ENCODE measurements at places on chromosomes 6 and 20.

DNA sequence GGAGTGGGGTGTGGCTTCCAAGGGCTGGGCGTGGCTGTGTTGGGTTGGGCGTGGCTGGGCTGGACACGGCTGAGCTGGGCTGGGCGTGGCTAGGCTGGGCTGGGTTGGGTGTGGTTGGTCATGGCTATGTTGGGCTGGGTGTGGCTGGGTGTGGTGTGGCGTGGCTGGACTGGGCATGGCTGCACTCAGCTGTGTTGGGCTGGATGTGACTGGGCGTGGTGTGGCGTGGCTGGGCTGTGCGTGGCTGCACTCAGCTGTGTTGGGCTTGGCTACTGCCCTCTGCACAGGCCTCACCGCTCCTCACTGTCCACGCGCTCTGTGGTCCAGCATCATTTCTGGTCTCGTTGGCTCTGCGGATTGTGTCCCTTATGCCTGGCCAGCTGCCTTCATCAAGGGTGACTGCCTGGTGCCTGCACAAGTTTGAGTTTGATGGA lies 43.5 kb upstream of the SLCO4A1 start:
- DNase-seq: no peak

DNA sequence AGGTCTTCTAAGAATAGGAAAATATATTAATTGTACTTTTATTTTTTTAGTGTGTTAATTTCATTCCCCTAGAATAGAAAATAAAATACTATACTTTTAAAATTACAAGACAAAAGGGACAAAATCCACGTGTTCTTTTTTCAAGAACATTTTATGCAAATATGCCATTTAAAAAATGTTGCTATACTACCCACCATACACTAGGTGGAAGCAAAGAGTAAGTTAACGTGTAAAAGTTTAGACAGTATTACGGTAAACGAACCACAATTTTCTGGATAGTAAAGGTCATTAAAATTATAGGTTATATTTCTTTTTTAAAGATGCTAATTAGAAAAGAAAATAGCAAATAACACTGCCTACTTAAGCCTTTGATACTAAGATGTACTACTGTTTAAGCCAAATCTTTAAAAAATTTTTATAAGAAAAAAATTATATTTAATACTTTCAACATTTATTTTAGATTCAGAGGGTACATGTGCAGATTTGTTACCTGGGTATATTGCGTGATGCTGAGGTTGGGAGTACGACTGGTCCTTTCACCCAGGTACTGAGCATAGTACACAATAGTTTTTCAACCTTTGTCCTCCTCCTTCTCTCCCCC lies 287.6 kb downstream of the PHF3 start:
- DNase-seq: no peak

DNA sequence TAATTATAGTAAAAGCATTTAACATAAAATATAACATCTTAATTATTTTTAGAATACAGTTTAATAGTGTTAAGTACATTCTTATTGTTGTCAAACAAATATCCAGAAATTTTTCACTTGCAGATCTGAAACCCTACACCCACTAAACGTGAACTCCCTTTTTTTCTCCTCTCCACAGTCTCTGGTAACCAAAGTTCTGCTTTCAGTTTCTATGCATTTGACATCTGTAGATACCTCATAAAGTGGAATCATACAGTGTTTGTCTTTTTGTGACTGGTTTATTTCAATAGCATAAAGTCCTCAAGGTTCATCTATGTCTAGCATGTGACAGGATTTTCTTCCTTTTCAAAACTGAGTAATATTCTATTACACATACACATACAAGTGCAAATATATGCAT lies 286.3 kb downstream of the BTBD3 start:
- no peak for DNase-seq

GRCh38 chr6:1670711-1671462 lies 61.2 kb downstream of the FOXC1 start:
- DNase-seq: peak; percentile 3

DNA sequence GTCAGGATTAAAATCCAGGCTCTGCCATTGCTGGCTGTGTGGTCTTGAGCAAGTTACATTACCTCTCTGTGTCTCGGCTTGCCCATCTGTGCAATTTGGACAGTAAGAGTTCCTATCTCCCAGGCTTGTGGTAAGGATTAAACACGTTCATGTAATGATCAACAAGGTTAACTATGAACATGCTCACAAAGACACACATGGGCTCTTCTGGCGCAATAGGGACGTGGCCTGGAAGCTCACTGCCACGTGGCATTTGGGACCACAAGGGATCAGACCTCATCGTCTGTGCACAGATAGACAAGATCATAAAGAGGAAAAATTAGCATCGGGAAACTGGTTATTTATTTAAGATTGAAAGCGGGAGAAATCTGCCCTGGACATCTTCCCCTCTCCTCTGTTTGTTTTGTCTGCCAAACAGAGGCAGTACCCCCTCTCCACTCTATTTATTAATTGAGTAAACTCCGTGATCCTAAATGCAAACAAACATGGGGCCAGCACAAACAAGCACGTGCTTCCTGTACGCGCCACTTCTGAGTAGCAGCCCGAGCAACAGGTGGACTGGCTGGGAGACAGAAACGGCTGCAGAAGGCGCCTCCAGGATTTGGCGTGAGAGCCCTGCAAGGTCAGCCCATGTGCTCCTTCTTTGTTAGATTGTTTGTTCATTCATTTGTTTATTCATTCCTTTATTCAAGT lies 95.0 kb downstream of the CDH26 start:
- no peak for DNase-seq

- no peak for DNase-seq
These were observed 85.2 kb upstream of the ANKEF1 start for GRCh38 chr20:9949563-9949962.

DNA sequence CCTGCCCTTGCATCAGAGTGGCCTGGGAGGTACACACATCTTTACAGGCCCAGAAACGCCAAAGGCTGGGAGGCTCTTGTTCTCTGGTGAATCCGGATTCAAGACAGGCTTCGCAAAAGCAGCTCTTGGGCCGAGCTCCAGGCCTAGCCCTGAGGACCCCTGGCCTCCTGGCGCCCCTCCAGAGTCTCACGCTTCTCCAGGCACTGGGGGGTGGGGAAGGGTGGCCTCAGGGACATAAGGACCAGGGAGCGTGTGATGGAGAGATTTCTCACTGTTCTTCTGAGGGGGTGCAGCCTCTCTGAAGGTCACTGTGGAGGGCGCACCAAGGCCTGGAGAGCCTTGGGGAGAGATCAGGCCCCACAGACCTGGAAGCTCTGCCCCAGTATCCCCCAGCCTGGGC lies 349.2 kb downstream of the ZFAND3 start:
- no peak for DNase-seq

DNA sequence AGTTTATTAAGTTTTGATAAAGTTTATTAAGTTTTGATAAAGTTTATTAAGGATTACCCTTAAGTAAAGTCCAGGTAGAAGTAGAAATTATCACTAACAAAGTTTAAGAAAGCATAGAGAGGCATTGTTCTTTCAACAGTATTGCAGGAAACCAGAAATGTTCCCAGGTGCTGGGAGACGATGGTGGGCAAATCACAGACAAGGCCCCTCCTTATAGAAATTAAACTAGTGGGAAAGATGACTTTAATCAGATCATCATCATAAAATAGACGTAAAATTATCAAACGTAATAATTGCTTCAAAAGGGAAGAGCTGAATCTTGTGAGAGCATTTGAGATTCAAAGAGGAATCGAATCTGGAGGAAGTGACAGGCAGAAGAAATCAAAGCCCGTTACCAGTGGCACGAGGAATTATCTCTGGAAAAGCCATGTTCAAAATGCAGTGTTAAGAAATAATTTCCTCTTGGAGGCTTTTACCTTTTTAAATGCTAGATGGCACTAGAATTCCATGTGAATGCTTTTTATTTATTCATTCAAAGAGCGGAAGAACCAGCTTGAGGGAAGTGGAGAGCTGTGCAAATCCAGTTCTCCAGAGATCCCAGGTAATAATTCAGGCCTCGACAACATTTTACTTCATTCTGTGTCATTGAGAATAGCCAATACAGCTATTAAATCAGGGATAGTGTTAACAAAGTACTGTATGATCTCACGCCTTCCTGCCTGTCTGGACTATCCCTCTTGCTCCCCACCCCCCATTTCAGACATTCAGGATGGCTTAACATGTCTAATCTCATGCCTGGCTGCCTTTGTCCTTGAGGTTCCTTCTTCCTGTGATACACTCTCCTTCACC lies 1.0 kb upstream of the APMAP start:
- no peak for DNase-seq

DNA sequence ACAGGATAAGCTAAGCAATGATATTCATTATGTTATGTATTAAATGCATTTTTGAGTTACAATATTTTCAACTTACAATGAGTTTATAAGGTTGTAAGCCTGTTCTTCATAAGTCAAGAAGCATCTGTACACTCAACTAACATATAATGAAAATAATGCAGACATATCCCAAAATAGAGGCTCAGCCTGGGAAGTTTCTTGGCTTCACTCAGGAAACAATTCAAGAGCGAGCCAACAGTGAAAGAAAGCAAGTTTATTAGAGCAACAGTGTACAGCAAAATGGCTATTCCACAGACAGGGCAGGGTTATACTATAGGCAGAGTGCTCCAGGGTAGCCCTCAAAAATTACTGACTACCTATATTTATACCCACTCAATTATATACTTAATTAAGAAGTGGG lies 1581.8 kb downstream of the HACE1 start:
- DNase-seq: no peak

Measured in neural crest cell (in vitro differentiated cells).